ENCODE measurements at places on chromosomes 1 and 21.

DNA sequence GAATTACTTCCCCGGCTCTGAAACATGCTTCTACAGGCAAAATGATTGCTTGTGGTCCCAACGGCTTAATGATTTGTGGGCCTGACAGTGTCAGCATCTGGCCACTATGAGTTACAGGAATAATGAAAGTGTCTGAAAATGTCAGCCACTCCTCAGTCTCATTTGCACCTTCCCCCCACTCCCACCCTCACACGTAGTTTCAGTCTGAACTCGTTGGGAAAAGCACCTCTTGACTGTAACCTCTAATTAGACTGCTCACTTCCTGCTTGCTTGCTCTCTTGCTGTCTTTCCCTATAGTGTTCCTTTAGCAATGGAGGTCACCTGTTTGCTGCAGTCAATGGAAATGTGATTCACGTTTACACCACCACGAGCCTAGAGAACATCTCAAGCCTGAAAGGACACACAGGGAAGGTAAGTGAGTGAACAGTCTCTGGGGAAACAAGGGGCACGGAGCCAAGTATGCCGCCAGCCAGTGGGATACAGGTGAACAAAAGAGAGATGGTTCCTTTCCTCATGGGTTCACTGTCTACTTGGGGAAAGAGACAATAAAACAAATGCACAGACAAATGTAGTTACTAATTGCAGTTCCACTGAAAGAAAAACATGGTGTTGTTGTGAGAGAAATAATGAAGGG lies 27.1 kb downstream of the CFAP57 start:
- DNase-seq: no peak

- DNase-seq: no peak
These were observed 28.7 kb upstream of the CDC14A start for GRCh38 chr1:100323419-100324106.

- no peak for DNase-seq
These were observed 16.9 kb downstream of the TENT5C start for GRCh38 chr1:117622726-117623125.

- DNase-seq: no peak
These were observed 15.0 kb upstream of the F5 start for GRCh38 chr1:169601096-169601881.

All from ascending aorta (tissue), 2 donors.